H54 (cell line): ENCODE measurements at places on chromosomes 2 and 18.

DNA sequence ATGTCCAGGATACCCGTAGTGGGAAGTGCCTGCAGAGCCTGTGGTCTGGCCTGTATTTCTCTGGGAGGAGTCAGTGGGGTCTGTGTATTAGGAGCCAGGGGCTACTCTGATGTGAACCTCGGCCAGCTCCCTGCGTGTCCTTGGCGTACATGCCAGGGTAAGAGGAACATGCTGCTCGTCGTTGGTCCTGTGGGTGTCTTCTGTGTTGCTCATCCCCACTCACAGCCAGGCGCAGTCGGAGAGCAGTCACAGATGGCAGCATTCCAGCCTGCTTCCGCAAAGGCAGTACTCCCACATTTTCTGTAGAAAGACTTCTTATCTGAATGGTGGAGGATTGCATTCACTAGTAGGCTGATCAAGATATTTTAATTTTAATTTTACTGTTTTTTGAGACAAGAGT, 84.9 kb downstream of the DGKD start:
- DNase-seq = no peak

- no peak for DNase-seq
Measured at GRCh38 chr2:225296951-225297350, 102.6 kb upstream of the NYAP2 start.

DNA sequence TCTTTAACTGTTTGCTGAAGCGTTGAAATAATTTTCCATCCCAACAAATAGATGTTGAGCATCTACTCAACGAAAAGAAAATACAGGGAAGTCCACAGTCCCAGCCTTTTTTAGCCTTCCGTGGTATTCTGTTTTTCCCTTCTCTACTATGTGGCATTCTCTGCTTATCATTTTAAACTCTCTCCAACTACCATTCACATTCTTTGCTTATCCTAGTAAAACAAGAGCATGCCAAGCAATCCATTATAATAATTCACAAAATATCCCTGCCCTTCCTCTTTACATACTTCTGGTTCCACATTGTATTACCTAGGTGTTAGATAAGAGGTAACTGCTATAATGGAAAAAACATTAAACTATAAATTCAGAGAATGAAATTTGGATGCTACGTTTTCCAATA, 1.6 kb upstream of the SESTD1 start:
- no peak for DNase-seq

- no peak for DNase-seq
Measured at GRCh38 chr2:425947-426346, 138.1 kb upstream of the ALKAL2 start.

DNA sequence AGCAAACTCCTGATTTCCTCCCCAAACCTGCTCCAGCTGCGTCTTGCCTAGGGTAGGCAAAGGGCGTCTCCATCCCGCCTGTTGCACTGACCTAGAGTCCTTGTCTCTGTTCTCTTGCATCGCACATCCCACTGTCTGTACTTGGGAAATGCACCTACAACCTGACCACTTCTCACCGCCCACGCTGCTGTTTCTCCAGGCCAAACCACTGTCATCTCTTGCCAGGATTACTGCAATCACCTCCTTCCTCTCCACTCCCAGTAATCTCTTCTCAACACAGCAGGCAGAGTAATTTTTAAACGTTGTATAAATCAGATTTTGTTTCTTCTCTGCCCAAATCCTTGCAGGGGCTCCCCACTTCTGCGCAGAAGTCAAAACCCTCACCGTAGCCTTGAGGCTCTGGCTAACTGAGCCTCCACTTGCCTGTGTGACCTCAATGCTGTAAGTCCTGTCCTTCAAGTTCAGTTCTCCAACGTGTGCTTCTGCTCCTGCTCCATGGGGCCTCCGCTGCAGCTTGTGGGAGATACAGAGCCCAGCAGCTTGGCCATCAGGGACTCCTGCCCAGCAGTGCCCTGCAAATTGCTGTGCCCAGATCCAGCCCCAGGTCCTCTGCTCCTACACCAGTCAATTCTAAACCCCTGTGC, 27.7 kb upstream of the SEMA4C start:
- DNase-seq = no peak

GRCh38 chr2:206083602-206084438, 2.2 kb downstream of the INO80D start:
- no peak for DNase-seq

GRCh38 chr2:135030826-135031225, 16.4 kb downstream of the MAP3K19 start:
- DNase-seq = peak; percentile 25

GRCh38 chr2:225781991-225782390, 382.5 kb downstream of the NYAP2 start:
- no peak for DNase-seq

DNA sequence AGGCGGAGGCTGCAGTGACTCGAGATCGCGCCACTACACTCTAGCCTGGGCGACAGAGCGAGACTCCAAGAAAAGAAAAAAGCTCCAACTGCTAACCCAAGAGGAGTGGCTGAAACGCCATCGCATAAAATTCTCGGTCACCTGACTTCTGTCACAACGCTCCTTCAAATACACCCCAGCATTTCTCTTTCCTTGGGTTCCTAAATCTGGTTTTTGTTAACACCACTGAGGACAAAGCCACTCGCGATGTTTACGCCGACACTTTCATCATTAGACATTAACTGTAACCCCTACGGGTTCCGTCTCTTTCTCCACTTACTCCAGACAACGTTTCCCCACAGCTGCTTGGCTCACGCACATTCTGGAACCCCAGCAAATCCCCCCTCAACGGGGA, 679 bp downstream of the CLK1 start:
- no peak for DNase-seq

GRCh38 chr2:27627963-27628766, 647 bp downstream of the CCDC121 start:
- no peak for DNase-seq

DNA sequence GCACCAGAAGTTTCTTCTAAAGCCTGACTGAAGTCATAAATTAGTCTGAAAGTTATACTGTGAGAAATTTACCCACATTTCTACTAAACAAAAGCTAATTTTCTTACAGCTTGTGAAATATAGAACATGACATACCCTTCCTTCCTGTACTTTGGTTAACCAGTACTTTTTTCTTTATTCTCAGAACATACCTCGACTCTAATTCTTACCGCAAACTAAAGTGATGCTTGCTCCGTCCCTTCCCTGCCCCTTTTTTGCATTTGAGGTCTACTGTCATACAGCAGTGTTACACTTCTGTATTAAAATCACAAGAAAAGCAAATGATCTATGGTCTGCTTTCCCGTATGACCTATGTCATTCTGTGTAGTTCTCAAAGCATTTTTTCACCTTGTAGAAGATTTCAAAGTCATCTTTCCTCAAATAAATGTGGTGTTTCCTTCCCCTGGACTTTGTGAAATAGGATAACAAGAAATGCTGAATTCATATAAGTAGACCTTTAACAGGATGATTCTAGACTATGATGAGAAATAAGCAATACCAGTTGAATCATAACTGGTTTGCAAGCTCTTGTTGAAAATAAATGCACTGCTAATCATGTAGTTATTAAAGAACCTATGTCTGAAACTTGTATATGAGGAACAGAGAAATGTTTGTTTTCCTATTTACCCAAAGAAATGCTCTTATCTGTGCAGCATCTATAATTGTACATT, 30.4 kb downstream of the CYTIP start:
- no peak for DNase-seq

DNA sequence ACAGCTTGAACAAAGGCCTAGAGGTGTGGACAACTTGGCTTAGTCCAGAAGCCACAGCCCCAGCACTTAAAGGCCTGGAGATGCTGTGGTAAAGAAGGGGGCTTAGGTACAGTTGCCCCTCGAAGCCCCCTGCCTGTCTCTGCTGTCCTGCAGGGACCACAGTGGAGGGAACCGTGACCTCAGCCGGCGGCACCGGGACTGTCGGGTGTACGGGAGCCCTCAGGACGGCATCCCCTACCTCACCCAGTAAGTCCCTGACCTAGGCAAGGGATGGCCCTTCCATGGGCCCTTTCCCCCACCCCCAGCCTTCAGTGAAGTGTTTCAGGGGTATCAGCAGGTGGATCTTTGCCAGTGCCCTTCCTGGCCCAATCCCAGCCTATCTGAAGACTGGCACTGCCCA, 15.3 kb upstream of the CATIP start:
- DNase-seq = no peak

DNA sequence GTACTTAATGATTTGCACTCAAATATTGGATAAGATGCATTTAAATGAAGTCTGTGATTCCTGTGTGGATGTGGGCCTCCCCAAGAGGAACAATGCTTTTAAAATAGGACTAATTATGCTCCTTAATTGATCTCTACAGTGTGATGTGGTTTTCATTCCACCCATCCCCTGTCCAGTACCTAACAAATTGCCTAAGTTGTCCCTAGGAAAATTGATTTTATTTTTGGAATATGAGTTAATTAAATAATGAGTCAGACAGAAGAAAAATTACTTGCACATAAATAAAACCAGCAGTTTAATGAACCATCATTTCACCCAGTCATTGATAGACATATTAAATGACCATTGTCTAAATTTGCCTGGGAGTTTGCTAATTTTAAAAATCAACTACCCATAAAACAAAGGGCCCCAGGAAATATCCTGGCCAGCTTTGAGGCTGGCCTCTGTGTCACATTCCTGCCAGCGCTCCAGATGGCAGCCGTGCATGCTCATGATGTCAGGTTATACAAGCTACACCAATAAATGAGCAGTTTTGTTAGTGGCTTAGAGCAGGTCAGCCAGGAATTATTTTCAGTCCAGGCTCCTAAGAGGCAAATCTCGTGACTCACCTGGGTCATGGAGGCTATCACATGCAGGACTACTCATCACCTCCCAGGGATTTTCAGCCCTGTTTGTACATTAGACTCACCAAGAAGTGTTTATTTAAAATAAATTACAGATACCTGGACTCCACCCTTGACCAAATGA, 31.9 kb downstream of the ABHD3 start:
- peak; percentile 26 for DNase-seq

DNA sequence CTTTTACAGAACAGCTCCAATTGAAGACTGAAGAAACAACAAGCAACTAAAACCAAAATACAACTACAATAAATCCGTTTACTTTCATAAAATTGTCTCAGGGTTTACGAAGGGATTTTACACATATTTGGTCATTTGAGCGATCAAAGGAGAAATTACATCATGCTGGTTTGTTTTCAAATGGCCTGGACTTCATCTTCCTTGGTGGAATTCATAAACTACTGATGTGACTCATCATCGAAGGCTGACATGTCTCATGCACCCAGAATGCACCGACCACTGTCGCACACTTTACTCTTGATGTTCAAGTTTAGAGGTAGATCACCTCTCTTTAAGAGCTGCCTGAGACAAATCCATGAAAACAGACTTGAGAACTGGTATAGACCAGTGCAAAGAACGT, 25.6 kb upstream of the PMAIP1 start:
- DNase-seq = peak; percentile 42

DNA sequence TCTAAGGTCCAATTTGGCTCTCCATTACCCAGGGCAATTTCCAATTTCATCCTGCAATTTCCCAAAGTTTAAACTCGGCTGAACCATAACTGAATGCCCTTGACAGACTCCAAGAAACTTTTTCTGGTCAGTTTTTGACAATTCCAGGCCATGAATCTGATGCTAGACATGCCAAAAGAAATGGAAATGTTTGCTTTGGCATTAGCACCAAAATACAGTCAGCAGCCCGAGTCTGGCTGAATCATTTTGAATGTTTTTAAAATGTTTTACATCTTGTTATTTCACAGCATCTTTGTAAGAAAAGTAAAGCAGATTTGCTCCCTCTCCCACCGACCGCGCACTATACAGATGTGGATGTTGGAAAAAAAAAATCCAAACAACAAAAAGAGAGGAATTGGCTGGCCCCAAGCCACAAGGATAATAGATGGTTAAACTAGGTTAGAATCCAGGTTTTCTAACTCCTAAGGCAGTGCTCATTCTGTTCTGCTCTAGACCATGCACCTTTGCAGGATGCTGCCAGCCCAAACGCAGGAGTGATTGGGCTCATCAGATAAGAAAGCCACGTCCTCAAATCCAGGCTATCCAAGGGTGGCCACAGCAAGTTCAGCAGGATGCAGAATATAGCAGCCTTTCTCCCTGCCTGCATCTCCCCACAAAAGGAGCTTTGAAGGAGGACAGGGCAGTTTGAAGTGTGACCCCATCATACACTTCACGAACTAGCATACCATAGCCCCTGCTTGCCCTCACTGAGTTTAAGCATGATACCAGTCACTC, 167.5 kb downstream of the ALK start:
- no peak for DNase-seq

DNA sequence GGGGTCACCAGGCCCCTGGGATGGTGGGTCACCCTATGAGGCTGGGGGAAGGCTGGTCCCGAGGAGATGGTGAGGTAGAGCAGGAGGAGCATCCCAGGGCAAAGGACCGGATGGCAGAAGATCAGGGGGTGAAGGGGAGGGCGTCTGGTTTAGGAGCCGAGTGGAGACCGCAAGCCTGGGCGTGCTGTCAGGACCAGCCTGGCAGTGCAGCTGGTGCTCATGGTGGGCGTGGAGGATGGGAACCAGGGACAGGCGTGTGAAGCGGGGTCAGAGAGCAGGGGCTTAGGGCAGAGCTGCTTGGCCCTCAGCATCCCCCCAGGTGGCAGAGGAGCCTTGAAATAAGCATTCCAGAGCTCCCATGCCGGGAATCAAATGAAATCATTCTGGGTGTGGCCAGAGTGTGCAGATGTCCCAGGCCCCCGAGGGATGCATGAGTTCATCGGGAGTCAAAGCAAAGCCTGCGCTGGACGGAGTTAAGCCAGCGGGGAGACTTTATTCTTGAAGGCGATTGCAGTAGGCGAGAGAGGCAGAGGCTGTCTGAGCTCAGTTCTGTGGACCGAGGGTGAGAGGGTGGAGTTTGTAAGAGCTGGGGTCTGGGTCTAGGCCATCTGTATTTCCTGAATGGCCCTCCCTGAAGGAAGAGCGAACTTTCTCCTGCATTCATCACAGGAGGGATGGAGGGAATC, 33.1 kb upstream of the MBP start:
- no peak for DNase-seq

- peak; percentile 13 for DNase-seq
Measured at GRCh38 chr2:191521608-191522208, 156.2 kb upstream of the NABP1 start.

- DNase-seq = no peak
Measured at GRCh38 chr18:76967721-76968472, 145.5 kb downstream of the ZNF236 start.

DNA sequence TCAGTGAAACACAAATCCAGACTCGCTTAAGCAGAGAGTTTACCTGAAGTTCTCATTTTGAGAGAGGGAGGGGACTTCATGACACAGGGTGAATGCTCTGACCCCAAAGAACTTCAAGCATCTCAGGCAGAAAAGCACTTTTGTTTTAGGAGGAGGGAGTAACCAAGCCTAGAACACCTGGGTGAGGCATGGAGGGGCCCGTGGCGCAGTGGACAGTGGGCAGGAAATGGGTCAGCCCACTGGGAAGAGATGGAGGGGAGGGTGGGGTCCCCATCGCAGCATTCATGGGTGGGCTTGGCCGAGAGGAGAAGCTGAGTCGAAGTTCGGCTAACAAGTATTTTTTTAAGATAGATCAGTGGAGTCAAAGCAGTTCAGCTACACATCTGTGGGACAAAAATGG, 67.9 kb downstream of the SH3YL1 start:
- DNase-seq = no peak

- DNase-seq = no peak
Measured at GRCh38 chr2:211205836-211206235, 649.4 kb downstream of the CPS1 start.
